Activated CD4-positive, alpha-beta memory T cell treated with anti-CD3 and anti-CD28 coated beads for 36 hours (primary cell): ENCODE measurements at places on chromosomes 16 and 17.

GRCh38 chr17:17836818-17837379 is at the start of gene SREBF1:
Gene SREBF1, minus strand, starts transcription at chr17:17836986. Its CDS starts 169 bp downstream, at chr17:17836817.
- peak; percentile 80 for DNase-seq

GRCh38 chr16:71423865-71424264 is 18.0 kb downstream of the TLE7 start:
- DNase-seq = no peak

GRCh38 chr16:13324851-13325250 is 423.5 kb downstream of the SHISA9 start:
- no peak for DNase-seq

GRCh38 chr16:64657316-64658011 is 464.4 kb downstream of the CDH11 start:
- DNase-seq = no peak
